WERI-Rb-1 (cell line): ENCODE measurements at places on chromosomes 3 and 15.

- no peak for DNase-seq
Measured at GRCh38 chr15:52144656-52145178, 32.1 kb upstream of the BCL2L10 start.

GRCh38 chr3:194320744-194321243 lies 30.3 kb downstream of the CPN2 start:
- DNase-seq: no peak

DNA sequence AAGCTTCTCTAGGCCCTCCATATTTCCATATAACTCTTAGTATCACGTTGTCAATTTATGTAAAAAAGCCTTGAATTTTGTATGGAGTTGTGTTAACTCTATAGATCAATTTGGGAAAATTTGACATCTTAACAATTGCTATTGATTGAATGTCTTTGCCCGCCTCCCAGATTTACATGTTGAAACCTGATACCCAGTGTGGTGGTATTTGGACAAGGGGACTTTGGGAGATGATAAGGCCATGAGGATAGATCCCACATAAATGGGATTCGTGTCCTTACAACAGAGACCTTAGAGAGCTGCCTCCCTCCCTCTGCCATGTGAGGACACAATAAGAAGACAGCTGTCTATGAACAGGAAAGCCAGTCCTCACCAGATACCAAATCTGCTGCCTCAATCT lies 21.1 kb upstream of the TNK2 start:
- DNase-seq: no peak

DNA sequence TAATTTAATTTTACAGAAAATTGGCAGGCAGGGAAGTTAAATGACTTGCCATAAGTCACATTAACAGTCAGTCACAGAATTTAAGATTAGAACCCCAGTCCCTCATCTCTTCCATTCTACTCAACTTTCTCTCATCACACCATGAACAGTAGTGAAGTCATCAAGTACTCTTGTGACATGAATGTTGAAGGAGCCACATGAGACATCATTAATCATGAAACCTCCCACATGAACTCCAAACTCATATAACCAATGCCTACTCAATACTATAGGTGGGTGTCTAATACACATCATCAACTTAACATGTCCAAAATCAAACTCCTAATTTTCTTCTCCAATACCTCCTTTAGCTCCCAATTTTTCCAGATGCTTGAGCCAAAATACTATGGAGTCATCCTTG lies 19.5 kb downstream of the PHC3 start:
- DNase-seq: no peak

DNA sequence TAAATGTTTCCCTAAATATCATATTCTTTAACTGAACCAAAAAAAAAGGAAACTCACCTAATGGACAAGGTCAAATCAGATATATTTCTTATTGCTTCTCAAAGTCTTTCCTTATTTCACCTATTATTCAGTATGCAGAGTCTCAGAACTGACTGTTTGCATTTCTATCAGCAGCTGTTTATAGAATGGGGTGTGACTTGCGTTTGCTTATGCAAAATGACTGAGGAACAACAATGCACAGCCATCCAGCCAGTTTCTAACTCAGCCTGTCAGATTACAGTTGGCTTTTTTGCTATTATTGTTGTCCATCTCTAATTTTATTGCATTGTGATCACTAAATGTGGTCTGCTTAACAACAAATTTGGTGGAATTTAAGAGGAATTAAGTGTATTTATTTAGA lies 40.7 kb downstream of the RAB27A start:
- DNase-seq: no peak

- no peak for DNase-seq
Measured at GRCh38 chr15:51708013-51708412, 26.7 kb downstream of the SCG3 start.

GRCh38 chr15:91216000-91216399 lies 115.9 kb downstream of the SV2B start:
- no peak for DNase-seq

DNA sequence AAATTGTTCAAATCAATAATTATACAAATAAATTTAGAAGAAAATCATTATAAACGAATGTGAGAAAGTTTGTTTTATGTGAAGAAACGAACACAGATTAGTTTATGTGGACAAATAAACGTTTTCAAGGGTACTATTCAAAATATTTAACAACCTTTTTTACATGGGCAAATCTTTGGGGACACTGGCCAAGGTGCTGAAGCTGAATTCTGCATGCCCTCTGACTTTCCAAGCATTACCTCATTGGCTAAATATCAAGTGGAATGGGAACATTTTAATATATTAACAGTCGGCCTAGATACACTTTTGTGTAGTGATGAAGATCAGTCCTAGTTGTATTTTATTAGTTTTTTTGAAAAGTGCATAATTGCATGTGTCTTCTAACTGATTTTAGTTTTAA lies 636.4 kb upstream of the DPPA4 start:
- DNase-seq: no peak

DNA sequence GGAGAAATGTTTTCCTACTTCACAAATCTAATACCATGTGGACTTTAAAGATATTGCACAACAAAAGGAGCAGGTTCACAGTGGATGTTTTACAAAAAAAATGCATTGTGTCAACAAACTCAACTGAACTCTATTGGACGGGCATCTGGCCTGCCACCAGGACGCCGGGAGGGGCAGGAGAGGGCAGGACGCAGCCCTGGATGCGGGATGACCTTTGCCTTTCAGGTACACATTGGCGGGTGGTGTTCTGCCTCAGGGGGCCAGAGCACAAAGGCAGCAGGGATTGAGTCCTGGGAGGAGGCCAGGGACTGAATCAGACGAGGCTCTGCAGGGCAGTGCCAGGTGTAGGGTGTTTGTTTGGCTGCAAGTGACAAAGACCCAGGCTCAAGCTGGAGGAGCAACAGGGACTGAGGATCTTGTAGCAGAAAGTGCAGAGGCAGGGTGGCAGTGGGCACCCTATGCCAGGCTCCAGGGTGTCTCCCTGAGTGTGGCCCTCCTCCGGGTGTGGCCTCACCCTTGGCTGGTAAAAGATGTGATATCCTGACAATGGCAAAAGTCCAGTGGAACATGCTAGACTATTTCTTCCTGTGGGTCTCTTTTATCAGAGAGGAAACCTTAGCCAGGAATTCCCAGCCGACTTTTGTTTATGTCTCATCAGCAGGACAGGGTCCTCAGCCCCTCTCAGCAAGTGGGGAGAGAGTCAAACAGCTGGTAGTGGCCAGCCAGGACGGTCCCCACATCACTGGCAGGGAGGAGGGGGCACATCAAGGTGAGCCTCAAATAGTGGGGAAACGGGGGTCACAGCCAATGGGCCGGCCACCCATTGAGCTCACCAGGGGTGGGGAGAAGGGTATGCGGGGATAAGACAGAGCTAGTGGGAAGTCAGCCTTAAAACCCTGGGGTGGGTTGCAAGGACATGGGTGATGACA lies 29.7 kb upstream of the KLF13 start:
- DNase-seq: no peak

GRCh38 chr3:141969711-141970110 lies 93.3 kb downstream of the ATP1B3 start:
- DNase-seq: no peak

GRCh38 chr3:30522476-30522875 lies 83.9 kb upstream of the TGFBR2 start:
- no peak for DNase-seq

- no peak for DNase-seq
Measured at GRCh38 chr3:188944108-188944507, 227.7 kb upstream of the TPRG1 start.
